Vagina (tissue), 2 donors: ENCODE measurements at places on chromosomes 6 and 20. TPM values are rescaled to one million over a fixed set of nuclear protein-coding genes. Genes with fewer than 3 reads are reported as not detected.

GRCh38 chr6:3566812-3567211 lies 110.0 kb upstream of the SLC22A23 start:
- no peaks in the 10 kb centered on the region for H3K27me3 ChIP-seq
- H3K4me3 ChIP-seq = no peak overlapping the region
- DNase-seq = no peak
- H3K4me1 ChIP-seq = no peaks in the 10 kb centered on the region
- H3K27ac ChIP-seq = no peak overlapping the region
- no peaks in the 10 kb centered on the region for H3K36me3 ChIP-seq

- H3K4me3 ChIP-seq = no peak overlapping the region
- peaks cover 59% of the 10 kb centered on the region for H3K4me1 ChIP-seq
- H3K36me3 ChIP-seq = peaks cover 64% of the 10 kb centered on the region
- peak; percentile 84 for DNase-seq
Observed at GRCh38 chr20:41173161-41173721, 35.9 kb downstream of the PLCG1 start.

- H3K36me3 ChIP-seq = peaks cover 23% of the 10 kb centered on the region
- H3K4me3 ChIP-seq = no peak overlapping the region
- H3K27me3 ChIP-seq = no peaks in the 10 kb centered on the region
Observed at GRCh38 chr6:170346649-170347048, 40.1 kb downstream of the FAM120B start.

- no peaks in the 10 kb centered on the region for H3K27me3 ChIP-seq
- DNase-seq = no peak
- H3K4me3 ChIP-seq = no peak overlapping the region
- no peak overlapping the region for H3K27ac ChIP-seq
Observed at GRCh38 chr20:49461894-49462620, 20.4 kb downstream of the KCNB1 start.

The SH3BGRL2 gene
- total RNA-seq = 38.3 TPM

- H3K27me3 ChIP-seq = no peaks in the 10 kb centered on the region
- H3K36me3 ChIP-seq = no peaks in the 10 kb centered on the region
- no peaks in the 10 kb centered on the region for H3K4me1 ChIP-seq
- no peak for DNase-seq
- no peak overlapping the region for H3K4me3 ChIP-seq
Observed at GRCh38 chr20:52616629-52617028, 355.5 kb upstream of the TSHZ2 start.

The ADGRB3 gene
- 2.7 TPM for total RNA-seq

DNA sequence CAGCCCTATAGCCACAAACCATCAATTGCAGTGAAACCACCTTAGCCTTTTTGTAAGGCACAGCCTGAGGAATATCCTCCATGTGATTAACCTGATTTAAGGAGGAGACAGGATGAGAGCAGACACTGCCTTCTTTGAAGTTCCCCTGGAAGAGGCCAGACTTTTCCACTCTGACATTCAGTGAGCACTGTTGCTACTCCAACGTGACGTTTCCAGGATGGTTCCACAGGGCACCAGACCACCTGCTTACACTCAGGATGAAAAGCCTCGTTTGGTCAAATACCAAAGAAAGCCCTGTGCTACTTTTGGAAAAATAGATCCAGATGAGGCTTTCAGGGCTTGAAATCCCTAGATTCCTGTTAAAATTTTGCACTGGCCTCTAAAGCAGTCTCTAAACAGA lies 1102.1 kb upstream of the FLRT3 start:
- no peak overlapping the region for H3K27ac ChIP-seq
- no peaks in the 10 kb centered on the region for H3K36me3 ChIP-seq
- no peaks in the 10 kb centered on the region for H3K27me3 ChIP-seq
- DNase-seq = no peak

The PTCHD4 gene
- total RNA-seq = not detected

The PLCB1 gene
- total RNA-seq = 32.4 TPM

DNA sequence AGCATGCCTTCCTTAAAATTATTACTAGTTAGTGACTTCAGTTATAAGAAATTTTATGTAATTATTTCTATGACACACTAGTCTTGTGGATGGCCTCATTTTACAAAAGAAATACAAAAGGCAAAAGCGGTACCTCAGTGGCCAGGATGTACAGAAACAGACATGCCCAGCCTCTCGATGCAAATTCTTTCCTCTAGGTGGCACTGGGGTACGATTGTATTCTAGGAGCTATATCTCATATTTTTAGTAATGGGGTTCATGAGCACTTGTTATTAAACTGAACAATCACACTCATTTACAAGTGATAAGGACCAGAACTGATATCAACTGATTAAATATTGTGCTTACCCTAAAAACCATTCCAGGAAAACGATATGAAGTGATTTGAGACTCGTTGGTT lies 59.8 kb downstream of the SOD2 start:
- H3K4me3 ChIP-seq = no peak overlapping the region
- H3K27me3 ChIP-seq = no peaks in the 10 kb centered on the region
- no peaks in the 10 kb centered on the region for H3K36me3 ChIP-seq
- DNase-seq = no peak
- H3K4me1 ChIP-seq = no peaks in the 10 kb centered on the region

GRCh38 chr6:119426619-119427018 lies 77.1 kb upstream of the MAN1A1 start:
- H3K4me3 ChIP-seq = no peak overlapping the region
- no peaks in the 10 kb centered on the region for H3K4me1 ChIP-seq
- H3K27me3 ChIP-seq = no peaks in the 10 kb centered on the region
- DNase-seq = no peak
- H3K36me3 ChIP-seq = no peaks in the 10 kb centered on the region
- no peak overlapping the region for H3K27ac ChIP-seq

The NRSN1 gene
- 1.5 TPM for total RNA-seq
